Stimulated activated CD4-positive, alpha-beta T cell treated with anti-CD3 and anti-CD28 coated beads, Interleukin-12 subunit alpha, Interleukin-12 subunit beta, amount 100 ng/mL, for 24 hours (primary cell): ENCODE measurements at places on chromosomes 2 and 18.

DNA sequence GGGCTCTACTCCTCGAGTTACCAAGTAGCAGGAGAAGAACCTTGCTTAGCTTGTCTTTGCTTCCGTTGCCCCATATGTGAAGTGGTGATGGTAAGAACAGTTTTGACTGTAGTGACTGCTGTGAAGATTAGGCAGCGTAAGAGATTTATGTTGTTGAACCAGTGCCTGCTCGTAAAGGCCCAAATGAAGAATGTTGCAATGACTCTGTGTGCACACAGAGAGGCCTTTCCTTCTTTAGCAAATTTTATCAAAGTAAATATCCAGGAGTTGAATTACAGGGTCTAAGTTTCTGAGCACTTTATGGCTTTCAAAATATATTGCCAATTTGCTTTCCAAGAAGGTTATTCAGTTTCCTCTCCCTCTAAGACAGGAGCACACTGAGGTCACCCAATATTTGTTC is 14.5 kb downstream of the NTSR2 start:
- no peak for DNase-seq

DNA sequence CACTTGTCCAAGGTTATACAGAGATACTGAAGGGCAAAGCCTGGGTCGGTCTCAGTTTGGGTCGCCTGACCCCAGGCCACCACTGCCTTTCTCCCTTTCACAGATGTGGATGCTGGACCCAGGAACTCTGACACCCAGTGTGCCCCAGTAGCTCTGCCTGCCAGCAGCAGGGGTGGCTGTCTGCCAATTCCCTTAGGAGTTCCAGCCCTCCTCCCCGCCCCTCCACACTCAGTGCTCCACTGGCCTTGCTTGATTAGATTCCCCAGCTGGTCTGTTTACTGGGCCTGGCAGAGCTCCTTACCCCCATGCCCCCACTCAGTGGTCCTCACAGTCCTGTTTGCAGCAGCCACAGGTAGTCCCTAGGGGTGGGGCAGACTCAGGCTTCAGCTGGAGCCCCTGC is 75.5 kb downstream of the NPAS2 start:
- DNase-seq = no peak

GRCh38 chr18:5527603-5528002 is 16.2 kb downstream of the EPB41L3 start:
- DNase-seq = no peak

DNA sequence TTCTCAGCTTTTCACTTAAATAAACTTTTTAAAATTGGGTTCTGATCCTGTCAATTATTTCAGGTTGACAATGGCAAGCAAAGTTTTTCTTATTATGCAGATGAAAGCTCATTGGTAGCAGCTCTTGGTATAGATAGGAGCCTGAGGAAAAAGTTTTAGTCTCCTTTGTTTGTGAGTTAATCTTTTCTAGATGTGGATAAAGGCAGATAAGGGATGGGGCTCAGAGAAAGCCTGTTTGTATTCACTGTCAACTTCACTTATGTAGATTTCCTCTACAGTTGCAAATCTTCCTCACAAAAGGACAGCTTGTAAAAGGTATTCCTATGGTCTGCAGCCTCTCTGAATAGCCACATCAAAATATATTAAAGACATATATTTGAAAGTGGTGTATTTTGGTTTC is 224.5 kb upstream of the SPOPL start:
- DNase-seq = no peak

DNA sequence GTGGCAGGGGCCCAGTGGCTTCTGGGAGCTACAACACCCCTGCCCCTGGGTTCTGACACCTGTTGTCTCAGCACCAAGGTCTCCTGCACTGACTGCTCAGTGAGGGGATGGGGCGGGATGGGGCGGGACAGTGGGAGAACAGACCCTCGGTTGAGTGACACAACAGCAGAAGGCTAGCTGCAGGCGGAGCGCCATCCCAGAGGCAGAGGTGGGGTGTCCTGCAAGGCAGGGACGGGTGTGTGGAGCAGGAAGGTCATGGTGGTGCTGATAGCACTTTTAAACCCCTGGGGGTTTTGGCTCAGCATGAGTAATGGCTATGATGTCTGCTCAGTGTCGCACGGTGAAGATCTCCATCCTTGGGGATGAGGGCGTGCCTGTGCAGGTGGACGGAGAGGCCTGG is 105.1 kb downstream of the DGKD start:
- DNase-seq = no peak

DNA sequence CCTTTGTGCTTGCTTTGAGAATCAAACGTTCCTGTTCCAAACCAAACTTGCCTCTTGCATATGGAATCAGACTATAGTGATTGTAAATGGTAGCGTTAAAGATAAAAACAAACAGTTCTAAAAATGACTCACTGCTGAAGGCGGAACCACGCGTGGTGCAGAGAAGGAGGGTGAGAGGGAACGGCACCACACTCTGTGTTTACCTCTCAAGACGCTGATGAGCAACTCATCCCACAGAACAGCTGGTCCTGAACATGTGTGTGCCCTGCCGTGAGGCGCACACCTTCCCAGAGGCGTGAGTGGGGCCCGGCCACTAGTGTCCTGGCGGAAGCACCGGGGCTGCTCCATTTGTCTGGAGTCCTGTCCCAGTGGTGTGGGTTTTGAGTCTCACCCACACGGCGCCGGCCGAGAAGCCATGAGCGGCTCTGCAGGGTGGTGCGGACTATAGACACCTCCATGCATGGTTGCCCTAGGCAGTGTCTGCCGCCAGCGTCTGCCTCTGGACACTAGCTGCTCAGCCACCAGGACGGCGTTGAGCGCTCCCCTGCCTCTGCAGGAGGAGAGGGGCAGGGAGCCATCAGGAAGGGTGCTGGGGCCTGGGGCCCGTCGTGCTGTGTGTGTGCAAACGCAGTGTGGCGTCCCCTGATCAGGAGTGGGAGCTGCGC is 52.1 kb downstream of the NFATC1 start:
- DNase-seq = no peak

DNA sequence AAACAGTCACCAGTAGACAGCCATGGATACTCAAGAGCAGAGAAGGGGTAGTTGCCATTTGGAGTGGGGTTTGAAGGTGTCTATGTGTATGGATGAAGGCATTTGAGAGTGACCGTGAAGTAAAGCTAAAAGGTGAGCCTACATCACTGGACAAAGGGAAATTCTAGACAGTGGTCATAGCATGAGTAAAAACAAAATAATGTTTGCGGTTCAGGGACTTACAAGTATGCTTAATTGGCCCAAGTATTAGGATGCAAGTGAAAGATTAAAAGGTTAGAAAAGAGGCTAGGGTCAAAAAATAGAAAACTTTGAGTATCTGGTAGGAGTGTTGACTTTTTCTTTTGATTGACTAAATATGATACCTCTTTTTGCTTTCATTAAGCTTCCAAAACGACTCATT is 238.1 kb upstream of the SLC8A1 start:
- no peak for DNase-seq
